ENCODE measurements at places on chromosomes 13 and 19.

DNA sequence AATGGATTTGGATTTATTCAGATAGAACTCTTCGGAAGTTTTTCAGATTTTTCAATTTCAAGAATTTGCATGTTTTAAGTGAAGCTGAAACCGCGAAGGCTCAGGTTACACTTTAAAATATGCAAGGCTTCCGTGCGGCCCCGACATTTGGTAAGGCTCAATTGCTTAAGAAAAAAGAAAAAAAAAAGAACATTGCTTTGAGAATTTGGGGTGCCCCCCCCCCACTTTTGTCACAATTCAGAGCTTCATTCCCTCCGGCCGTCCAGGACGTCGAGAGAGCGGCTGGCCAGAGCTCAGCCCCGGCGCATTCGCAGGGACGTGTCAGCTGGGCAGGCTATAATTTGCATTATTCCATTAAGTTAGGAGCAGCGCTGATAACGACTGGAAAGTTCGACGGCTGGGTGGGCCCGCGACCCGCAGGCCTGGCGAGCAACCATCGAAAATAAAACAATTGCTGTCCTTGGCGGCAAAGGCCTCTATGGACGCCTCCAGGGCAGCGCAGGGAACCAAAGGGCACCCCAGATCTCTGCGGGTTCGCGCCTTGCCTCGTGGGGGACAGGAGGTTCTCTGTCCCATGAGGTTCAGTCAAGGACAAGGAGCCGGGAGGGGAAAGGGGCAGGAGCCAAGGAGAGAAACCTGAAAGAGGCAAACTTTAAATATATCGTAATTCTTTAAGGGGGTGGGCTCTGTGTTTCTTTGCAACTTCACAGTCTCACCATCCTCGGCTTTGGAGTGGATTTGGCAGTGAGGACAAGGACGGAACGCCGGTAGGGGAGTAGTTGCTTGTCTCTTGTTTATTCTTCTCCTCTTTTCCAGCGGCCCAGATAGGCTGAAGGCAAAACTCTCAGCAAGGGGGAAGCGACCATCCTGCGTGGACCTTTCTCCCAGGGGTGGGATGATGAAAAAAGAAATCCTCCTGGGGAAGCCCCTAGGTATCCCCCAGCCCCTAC is 7.0 kb downstream of the SOX21 start:
- no peak for DNase-seq

DNA sequence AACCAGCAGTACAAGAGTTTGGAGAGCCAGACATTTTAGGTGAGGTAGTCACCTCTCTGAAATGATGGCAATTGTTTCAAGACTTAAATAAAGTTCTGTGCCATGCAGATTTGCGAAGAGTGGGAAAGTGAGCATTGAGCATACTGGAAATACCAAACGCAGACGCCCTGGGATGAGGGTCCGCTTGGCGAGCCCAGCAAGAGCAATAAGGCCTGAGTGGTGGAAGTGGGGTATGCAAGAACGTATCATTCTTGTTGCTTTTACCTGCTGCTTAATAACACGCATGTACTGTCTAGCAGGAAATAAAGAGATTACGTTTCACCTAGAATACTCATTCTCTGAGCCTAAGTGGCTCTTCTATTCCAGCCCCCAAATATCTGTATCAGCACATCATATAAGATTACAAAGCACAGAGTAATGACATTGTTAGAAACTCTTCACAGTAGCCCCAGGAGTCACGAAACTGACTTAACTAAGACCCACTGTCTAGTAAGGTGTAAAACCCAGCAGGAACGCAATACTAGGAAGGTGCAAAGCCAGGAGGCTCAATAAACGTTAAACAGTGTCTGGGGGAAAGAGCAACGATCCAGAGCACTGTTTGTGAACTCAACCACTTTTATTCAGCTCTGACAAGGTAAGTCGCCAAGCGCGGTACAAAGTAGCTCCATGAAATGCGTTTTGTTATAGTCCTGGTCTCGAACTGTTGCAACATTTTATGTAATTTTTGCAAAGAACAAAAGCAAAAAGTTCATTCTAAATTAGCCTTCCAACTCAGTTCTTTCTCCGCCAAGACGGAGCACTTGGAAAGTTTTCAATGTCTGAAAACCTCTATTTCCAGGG is 1.2 kb downstream of the RCBTB2 start:
- DNase-seq = no peak

DNA sequence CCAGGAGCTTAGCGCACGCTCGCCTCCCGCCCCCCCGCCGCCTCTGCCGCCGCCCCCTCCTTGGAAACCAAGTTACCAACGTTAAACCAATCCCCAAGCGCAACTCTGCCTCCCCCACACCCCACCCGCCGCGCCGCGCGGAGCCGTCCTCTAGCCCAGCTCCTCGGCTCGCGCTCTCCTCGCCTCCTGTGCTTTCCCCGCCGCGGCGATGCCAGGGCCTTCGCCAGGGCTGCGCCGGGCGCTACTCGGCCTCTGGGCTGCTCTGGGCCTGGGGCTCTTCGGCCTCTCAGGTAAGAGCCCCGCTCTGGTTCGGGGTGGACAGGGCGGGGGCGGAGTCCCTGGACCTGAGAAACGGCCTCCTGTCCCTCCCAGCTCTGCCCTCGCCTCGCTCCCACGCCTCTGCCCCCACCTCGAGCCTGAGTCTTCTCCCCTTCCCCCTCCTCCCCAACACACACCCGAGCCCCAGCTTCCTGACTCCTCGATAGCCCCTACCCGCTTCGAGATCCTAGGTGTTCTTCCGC is at the start of gene ICAM5:
ICAM5 (plus strand) TSS at position 117 of the 521 bp plus-strand sequence; CDS start at position 209, 92 bp downstream.
- DNase-seq = peak; percentile 97

GRCh38 chr13:72662548-72662947 is 64.9 kb downstream of the MZT1 start:
- no peak for DNase-seq

DNA sequence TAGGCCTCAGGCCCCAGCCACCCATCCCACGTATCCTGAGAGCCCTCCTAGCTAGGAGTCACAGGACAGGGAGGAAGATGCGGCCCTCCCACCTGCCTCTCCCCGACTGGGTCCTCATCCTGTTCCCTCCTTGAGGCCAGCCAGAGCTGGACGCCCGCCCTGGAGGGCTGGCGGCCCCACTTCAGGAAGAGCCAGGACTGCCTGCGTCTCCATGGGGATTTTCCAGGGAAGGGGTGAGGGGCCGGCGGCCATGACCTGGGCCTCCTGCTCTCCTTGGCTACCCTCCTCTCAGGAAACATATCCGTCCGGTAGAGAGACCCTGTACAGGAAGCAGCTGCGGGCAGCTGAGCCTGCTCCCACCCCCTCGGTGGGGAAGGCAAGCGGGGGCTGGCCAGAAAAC is 11.3 kb upstream of the PRKD2 start:
- no peak for DNase-seq

DNA sequence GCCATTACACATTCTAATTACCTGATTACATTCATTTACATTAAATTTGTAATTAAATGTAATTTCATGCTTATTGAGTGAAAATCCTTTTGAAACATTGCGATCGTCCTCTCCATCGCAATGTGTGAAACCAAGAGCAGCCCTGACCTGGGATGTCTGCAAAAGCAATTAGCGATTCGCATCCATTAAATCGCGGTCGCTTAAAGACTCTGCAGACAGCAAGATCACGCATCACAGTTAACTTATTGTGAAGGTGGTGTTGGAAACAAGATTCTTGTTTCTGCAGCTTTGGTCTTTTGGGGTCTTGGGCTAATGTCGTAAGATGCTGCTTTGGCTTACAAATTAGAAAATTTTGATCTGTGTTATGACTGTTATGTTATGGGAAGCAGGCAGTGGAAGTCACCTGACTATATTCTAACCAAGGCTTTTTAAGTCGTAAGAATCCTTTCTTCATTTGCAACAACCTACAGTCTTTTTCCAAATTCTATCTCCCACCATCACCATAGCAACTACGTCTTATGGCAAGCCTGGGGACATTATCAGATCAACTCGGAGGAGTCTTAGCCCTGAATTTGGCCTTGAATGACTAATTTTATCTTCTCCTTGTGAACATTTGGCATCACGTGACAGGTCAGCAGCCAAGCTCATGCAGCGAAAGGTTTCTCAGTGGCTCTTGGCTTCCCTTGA is 142.8 kb upstream of the SOX1 start:
- no peak for DNase-seq

DNA sequence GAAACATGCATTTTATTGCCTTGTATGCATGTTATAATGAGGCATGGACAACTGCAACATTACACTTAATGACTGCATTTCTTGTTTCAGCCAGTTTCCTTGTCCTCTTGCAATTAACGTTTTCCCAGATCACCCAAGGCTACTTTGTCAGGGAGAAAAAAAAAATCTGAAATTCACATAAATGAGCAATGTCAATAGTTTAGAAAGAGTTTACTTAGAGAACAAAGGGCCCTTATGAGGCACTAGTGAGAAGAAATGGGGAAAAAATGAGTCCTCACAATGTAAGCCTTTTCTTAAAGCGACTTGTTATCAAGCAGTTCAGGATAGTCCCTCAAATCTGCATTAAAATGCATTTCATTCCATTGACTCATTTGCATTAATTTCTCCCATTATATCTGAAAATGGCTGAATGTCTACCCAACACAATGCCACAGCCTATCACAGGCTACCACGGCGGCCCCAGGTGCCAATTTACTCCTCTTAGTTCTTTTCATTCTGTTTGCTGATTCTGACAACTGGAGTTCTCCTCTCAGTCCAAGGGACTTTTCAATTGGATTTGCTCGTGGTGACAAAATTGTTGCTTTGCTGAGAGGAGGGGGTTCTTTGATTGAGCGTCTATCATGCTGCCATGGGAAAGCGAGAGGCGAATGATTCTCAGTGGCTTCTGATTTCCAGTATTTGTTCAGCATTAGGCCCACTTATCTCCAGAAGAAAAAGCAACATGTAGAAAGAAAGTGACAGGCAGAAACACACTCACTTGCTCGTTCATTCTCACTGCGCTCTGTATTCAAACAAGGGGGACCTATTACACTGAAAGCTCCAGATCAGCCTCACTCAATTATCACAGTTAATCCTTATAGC is 107.1 kb downstream of the DACH1 start:
- no peak for DNase-seq

GRCh38 chr13:96952595-96952994 is 41.7 kb downstream of the OXGR1 start:
- no peak for DNase-seq

DNA sequence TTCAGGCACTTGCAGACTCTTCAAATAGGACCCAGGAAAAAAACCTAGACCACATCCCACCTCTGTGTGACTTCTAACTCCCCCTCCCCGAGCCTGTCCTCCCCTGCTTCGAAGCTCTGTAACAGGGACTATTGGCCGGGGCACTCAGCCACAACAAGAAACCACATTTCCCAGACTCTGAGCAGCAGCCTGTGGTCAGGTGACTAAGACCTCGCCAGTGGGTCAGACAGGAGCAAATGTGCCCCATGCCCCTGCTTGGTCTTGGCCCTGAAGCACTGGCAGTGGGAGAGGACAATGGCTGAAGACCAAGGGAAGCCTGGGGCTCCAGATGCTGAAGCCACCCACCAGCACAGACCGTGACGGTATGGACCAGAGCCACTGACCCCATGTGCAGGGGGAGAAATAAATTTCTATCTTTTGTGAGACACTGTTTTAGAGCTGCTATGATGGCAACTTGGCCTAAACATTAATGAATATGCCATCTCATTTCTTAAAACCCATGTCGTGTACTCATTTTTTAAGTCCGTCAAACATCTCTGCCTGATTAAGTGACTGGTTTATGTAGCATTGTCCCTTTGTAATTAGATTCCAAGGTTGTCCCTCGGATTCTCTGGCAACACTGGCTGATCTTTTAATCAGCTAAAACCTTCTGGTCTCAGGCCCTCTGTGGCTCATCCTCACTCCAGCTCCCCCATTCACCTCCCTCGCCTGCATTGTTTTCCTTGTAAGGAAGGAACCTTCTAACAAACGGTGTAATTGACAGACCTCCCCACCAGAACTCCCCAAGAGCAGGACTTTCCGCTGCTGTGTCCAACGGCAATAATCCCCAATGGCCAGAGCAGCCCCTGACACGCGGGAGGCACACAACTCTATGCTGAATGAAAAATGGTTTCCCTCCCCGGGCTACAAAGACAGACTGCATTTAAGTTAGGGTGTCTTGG is 98.4 kb downstream of the STK24 start:
- DNase-seq = no peak

GRCh38 chr13:96391606-96392005 is 301.7 kb downstream of the HS6ST3 start:
- DNase-seq = no peak

- DNase-seq = no peak
Measured at GRCh38 chr13:48667136-48667535, 13.4 kb downstream of the CYSLTR2 start.

DNA sequence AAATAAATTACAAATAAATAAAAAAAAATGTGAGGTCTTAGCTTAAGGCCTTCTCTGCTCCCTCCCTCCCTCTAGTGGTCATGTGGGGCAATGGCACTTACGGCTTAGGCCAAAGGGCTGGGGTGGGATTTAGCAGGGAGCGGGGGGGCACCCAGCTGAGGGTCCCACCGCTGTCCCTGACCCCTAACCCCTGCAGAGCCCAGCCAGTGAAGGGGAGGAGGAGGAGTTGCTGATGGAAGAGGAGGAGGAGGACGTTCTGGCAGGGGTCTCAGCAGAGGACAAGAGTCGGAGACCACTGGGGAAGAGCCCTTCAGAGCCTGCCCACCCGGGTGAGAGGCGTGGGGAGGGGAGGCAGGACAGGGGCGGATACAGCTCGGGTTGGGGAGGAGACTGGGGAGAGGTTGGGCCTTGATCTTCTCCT is 9.3 kb downstream of the MPND start:
- peak; percentile 53 for DNase-seq

- DNase-seq = no peak
Measured at GRCh38 chr19:17787274-17787913, 7.5 kb upstream of the B3GNT3 start.

DNA sequence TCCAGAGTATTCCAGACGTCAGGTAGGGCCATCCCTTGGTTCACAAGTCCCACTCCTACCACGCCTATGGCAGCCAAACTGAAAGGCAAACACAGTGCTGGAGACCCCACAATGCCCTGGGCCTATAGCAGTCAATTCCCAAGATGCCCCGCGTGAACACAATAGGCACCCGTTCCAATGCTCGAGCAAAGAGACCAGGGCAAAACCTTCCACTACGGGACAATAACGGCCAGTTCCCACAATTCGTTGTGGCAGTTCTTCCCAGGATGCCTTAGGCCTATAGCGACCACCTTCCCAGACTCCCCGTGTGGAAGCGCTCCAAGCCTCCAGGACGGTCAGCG is 538 bp downstream of the ZNF428 start:
- DNase-seq = peak; percentile 94

DNA sequence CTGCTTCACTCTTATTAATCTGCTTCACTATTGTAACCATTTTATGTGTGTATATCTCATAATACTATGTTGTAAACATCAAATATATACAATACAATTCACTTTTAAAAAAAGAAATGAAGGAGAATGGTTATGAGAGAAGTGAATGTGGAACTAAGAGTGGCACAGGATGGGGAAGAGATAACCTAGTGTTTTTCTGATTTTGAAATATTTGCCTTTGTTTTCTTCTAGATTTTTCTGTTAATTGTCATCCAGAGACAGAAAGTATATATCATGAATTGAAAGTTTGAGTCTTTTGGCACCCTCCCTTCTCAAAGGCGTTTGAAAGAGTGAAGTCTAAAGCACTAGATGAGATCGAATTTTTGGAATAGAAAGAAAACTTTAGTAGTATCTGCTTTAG is 2.8 kb downstream of the DNAJC3 start:
- peak; percentile 68 for DNase-seq

GRCh38 chr19:12778905-12779161 is 3.5 kb upstream of the HOOK2 start:
- DNase-seq = no peak

Data from OCI-M1 (cell line).